ENCODE measurements at places on chromosomes 6 and 20.

- no peak for DNase-seq
Measured at GRCh38 chr6:149035766-149036165, 281.7 kb upstream of the TAB2 start.

DNA sequence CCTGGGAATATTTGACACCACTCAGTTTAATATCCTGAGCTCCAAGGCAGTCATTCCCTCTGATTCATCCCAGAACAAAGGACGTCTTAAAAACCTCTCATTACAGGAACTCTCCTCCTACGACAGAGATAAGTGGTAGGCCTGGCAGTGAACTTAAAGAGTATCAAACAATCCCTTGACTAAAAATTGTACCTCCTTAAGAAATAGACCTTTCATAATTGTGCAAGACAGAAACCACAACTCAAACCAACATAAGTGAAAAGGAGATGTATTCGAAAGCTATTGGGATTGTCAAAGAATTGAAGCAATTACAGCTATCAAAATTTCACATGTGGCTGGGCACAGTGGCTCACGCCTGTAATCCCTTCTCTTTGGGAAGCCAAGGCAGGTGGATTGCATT is 19.1 kb upstream of the BNIP5 start:
- DNase-seq, result no peak

GRCh38 chr6:133621751-133622150 is 267.2 kb upstream of the TCF21 start:
- no peak for DNase-seq

- DNase-seq, result no peak
Measured at GRCh38 chr20:59731376-59731775, 127.0 kb downstream of the PHACTR3 start.

DNA sequence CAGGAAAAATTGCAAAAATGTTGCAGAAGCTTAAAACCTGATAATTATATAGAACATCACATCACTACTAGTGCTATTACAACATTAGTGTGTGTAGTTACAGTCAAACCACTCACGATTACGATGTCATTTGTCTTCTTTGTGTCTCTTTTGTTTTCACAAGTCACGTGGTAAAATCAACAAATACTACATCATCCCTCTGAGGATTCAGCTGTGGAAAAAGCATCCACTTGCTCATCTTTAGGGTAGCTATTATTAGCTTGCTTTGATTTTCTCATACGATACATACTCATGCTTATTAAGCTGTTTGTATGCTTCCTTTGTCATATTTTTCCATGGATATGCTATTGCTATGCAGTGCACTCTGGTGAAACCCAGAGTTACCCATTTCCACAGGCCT is 22.2 kb upstream of the ATXN1 start:
- no peak for DNase-seq

GRCh38 chr6:143034689-143035334 is 25.9 kb upstream of the AIG1 start:
- DNase-seq, result no peak

DNA sequence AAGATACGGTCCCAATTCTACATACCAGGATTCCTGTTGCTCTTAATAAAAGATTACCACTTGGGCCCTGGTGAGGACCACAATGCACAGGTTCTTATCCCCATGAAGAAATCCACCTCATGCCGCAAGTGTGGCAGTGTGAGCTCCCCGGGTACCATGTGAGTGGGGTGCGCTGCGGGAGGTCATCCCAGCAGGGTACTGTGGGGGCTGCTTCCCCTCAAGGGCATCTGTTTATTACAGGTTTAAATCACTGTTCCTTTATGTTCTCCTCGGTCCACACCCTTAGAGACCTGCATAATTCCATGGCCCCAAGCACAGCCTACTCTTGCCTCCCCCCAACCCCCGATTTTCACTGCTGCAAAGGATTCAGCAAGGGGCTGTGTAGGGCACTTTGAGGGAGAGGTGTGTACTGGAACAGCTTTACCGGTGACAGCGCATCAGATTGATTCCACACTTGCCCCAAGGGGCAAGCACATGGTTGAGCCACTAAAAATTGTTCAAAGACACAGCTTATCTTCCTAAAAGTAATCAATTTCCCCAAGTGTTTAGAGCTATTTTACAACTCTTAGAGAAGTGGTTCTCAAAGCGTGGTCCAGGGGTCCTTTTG is 6.2 kb downstream of the DIDO1 start:
- DNase-seq, result no peak

GRCh38 chr20:56458206-56458821 is 10.1 kb upstream of the RTF2 start:
- no peak for DNase-seq

DNA sequence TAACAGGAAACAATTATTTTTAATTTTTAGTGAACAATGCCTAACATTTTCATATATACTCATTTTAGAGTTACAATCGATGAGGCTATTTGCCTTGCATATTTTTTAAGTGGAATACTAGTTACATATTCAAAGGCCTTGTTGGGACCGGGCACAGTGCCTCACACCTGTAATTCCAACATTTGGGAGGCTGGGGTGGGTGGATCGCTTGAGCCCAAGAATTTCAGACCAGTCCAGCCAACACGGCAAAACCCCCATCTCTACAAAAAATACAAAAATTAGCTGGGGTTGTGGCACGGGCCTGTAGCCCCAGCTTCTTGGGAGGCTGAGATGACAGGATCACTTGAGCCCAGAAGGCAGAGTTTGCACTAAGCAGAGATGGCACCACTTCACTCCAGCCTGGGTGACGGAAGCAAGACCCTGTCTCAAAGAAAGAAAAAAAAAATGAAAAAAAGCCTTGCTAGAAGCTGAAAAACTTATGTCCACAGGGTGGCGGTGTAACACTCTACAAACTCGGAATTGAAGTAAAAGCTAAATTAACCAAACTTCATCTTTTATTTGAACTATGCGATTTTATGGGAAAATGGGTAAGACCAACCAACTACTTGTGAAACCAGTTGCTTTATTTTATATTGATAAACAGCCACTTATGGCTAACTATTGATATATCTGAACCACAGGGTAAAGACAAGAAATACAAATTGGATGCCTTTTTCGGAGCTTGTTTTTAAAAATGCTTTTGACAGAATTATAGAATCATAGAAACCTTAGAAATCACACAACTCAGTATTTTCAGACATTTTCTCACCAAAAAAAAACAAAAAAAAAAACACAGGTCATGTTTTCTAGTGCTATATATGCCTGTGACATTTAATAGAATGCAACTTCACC is 24.1 kb upstream of the ROS1 start:
- peak; percentile 88 for DNase-seq

DNA sequence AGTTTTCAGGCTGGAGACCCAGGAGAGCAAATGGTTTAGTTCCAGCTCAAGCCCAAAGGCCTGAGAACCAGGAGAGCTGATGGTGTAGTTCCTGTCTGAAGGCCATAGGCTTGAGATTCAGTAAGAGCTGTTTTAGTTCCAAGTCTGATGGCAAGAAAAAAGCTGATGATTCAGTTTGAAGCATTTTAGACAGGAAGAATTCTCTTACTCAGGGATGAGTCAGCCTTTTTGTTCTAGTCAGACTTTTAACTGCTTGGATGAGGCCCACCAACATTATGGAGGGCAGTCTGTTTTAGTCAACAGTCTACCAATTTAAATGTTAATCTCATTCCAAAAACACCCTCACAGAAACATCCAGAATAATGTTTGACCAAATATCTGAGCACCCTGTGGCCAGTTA is 2.5 kb downstream of the ZSCAN26 start:
- no peak for DNase-seq
